NCI-H774 (cell line): ENCODE measurements at places on chromosomes 12 and 14.
A peak's percentile ranks its signal among the peaks of the same experiment; 100 is the strongest.

DNA sequence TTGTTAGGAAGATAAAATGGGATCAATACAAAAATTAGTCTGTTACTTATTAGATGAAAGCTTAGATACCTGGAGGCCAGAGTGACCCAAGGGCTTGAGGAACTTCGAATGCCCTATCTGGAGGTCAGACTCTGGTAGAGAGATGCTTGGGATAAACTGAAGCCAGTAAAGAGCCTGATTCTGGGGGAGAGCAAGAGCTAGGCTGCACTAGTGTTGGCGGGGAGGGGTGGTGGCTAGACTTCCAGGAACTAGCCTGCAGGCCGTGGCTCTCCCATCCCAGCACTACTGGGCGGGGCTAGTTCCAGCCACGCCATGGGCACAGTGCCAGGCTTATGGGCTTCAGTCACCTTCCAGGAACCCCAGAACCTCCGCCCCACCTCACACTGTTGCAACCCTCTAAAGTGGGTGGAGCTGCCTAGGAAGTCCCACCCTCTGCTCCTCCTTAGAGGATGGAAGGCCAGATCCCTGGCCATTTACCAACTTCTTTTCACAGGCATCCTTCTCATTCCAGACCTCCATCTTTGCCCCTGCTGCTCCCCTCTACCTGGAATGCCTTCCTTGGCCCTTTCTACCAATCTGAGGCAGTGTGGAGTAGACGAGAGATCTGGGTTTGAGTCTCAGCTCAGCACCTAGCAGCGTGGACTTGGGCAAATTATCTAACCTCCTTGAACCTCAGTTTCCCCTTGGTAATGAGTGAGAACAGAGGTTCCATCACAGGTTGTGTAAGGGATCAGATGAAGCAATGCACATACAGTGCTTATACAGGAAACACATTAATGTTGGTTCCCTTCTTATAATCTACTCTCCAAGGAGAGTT is 6.3 kb upstream of the NFE2 start:
- peak; percentile 56 for DNase-seq

DNA sequence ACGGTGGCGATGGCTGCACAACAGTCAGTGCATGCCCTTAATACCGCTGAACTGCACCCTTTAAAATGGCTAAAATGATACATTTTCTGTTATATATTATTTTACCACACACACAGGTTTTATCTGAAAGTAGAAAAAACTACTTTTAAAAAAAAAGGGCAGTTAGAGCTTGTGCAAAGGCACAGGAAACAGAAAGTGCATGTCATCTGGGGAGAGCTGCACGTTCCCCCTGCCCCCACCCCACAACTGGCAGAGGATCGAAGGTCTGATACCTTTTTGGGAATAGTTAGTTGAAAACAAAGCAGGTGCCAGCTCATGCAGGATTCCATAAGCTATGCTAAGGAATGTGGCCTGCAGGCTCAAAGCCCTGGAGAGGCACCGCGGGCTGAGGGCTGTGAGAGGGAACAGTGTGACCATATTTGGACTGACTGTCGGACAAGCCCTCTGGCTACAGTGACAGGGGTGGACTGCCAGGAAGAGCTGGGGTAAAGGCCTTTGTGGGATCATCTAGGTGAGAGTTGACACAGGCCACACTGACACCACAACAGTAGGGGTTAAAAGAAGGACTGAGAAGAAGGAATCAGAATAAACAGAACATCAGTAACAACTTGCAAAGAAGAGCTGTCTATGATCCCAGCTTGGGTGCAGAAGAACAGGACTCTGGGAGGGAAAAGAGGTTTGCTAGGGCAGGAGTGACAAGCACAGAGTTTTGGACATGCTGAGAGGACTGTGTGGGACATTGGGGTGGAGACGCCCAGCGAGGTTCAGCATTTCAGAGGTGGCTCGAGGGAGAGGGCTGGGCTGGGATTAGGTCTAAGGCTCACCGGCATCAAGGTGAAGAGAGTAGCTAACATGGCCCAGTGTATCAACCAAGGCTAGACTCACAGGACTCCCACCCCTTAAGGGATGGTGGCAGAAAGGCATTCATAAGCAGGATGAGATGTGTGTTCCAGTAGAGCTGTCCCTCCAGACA is 54.6 kb downstream of the ACTN1 start:
- no peak for DNase-seq

DNA sequence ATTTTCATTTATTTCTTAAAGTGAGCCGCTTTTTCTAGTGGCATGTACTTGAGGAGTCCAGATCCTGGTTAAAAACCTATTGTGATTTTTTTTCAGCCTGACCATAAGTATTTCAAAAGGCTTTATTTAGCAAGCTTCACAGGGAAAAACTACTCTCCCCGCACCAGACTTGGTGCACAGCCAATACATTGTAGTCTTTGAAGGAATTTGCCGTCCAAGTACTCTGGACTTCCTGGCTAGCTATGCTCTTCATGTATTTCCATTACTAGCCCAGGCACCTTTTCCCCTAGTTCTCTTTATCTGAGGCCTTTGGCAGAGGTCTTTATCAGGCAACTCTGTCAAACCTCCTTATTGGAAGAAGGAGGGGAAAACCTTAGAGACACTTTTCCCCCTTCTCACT is 234.7 kb downstream of the CCDC91 start:
- no peak for DNase-seq

GRCh38 chr14:94227029-94227428 is 52.9 kb downstream of the PPP4R4 start:
- DNase-seq: no peak

- no peak for DNase-seq
Measured at GRCh38 chr14:93742761-93743160, 45.5 kb downstream of the PRIMA1 start.

GRCh38 chr14:69811227-69811867 is 14.3 kb upstream of the SLC10A1 start:
- DNase-seq: no peak

DNA sequence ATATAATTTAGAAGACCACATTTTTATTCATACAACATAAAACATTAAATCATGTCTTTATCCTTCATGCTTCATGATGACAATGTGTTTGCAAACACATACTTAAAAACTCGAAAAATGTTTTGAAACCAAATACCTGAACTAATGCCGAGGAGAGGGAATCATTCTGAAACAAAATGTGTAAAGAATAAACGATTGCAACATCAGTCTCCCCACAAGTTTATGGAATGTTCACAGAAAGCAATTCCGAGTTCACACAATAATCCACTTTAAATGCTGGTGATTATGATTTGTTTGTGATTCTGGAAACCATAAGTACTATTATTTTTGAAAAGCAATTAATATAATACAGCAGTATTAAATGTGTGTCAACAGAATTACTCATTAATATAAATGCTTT is 84.5 kb upstream of the PDZRN4 start:
- no peak for DNase-seq

- no peak for DNase-seq
Measured at GRCh38 chr12:51695241-51696010, 104.4 kb downstream of the SCN8A start.

GRCh38 chr14:100155756-100156616 is 3.5 kb downstream of the DEGS2 start:
- no peak for DNase-seq
